ENCODE measurements at places on chromosomes 3 and 15.

DNA sequence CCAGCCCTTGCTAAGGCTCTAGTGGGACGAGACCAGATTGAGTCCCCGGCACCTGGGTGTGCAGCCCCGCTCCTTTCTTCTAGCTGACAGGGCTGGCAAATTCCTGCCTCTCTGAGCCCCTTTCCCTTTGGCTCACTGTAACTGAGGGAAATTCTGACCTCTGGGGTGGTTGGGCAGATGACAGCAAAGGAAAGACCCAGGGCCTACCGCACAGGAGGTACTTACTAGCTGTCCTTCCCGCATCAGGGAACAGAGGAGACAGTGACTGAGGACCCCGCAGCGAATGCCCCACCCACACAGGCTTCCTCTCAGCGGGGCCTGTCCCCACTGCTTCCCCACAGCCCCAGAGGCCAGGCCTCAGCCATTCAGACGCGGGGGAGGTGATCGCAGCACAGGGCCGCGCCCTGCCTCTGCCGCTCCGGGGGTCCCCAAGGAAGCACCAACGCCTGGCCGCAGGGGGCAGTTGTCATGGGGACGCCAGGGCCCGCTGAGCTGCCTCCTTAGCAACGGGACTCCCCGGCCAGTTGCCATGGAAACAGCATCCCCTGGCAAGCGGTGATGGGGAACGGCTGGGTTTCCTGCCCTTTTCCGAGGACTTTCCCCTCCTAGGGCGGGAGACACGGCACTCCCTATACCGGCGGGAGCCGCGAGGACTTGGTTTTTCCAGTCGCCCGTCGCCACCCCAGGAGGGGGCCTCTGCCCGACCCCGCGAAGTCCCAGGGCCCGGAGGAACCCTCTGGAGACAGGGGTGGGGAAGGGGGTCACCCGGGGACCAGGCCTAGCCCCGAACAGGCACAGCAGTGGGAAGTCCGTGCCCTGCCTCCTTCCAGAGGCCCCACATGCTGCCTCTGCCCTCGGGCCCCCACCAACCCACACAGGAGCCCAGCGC lies 50.1 kb downstream of the HCN4 start:
- no peak for DNase-seq

- no peak for DNase-seq
Observed at GRCh38 chr15:83515164-83515563, 68.0 kb downstream of the SH3GL3 start.

GRCh38 chr3:128491941-128492670 lies 895 bp downstream of the GATA2 start:
- peak; percentile 12 for DNase-seq

DNA sequence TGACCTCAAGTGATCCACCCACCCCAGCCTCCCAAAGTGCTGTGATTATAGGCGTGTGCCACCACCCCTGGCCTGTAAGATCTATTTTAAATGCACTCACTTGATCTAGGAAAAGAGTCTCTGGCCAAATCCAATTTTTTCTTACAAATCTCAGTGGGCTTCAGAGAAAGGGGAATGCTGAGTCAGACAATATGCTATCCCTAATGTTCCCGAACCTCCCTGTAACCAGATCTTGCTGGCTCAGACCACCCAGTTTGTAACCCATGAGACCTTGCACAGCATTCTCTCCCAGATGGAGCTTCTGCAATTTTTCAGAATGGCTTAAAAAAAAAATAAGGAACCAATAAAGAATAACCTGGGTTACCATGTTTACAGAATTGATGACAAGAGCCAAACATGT lies 205.8 kb downstream of the RYR3 start:
- no peak for DNase-seq

- DNase-seq = no peak
Observed at GRCh38 chr3:58202917-58203360, 7.8 kb downstream of the DNASE1L3 start.

GRCh38 chr3:18378218-18378617 lies 46.9 kb downstream of the SATB1 start:
- no peak for DNase-seq

- DNase-seq = no peak
Observed at GRCh38 chr3:10957976-10958749, 34.4 kb upstream of the SLC6A1 start.

- DNase-seq = no peak
Observed at GRCh38 chr15:94294556-94294955, 63.2 kb downstream of the MCTP2 start.
